ENCODE measurements at places on chromosomes 2 and 18.

- no peak for DNase-seq
Measured at GRCh38 chr2:156116113-156116512, 216.4 kb downstream of the NR4A2 start.

DNA sequence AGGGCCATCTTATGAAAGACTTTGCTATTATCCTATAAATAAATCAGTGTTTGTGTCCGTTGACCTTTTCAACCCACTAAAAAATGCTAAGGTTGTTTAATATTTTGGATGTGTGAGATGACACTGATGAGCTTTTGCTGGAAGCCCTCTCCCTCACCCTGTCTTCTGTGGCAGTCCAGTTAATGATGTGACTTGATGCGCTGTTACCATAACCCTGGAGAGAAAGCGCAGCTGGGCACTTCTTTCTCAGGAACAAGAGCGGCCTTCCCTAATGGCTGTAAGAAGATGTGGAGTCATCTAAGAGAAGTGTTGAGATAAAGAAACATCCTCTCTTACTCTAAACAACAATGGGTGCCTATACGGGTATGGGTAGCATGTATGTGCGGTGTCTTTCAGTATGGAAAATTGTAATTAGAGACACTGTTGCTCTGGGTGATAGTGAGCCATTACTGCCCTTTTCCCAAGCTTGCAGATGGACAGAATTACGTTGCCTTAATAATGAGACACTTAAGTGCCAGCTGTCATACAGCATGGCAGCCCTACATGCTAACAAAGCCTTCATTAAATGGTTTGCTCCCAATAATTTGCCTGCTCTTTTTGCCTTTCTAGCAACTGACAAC, 165.6 kb upstream of the NABP1 start:
- DNase-seq: no peak

DNA sequence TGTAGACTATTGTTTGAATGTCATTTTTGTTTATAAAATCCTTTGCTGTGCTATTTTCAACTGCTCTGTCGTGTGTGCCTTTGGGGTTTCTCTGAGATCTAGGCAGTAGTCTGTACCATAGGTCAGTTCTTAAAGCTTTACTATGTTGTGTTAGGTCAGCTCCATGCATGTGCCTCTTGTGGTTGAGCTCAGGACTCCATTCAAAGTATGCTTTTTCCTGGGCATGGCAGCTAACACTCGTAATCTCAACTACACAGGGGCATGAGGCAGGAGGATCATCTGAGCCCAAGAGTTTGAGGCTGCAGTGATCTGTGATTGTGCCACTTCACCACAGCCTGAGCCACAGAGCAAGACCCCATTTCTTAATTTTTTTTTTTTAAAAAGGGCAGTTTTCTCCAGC, 174.4 kb upstream of the SPHKAP start:
- no peak for DNase-seq

GRCh38 chr2:182064019-182064778, 78.5 kb downstream of the PPP1R1C start:
- no peak for DNase-seq

- no peak for DNase-seq
Measured at GRCh38 chr2:204727368-204727767, 182.1 kb downstream of the PARD3B start.

GRCh38 chr2:6186332-6187151, 494.4 kb downstream of the SOX11 start:
- no peak for DNase-seq

Measured in hypothalamus (tissue), 51 donors.